Activated CD8-positive, alpha-beta memory T cell treated with anti-CD3 and anti-CD28 coated beads, Interleukin-2, amount 50 U/mL, for 48 hours (primary cell): ENCODE measurements at places on chromosomes 16 and 17.

- DNase-seq: no peak
Measured at GRCh38 chr16:80807906-80808305, 3.5 kb upstream of the CDYL2 start.

DNA sequence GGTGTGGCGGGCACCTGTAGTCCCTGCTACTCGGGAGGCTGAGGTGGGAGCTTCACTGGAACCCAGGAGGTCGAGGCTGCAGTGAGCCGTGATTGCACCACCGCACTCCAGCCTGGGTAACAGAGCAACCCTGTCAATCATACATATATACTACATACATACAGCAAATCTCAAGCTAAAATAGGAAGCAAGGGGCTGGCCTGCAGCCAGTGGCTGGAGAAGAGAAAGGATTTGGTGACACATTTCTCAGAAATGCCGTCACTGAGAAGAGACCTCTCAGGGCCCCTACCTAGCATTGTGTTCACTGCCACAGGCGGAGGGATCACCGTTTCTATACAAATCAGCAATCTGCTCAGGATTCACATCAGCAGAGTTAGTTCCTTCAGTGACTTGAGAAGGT, 16.9 kb downstream of the NARF start:
- DNase-seq: no peak

GRCh38 chr17:61134551-61135235, 264.9 kb upstream of the TBX2 start:
- DNase-seq: no peak

DNA sequence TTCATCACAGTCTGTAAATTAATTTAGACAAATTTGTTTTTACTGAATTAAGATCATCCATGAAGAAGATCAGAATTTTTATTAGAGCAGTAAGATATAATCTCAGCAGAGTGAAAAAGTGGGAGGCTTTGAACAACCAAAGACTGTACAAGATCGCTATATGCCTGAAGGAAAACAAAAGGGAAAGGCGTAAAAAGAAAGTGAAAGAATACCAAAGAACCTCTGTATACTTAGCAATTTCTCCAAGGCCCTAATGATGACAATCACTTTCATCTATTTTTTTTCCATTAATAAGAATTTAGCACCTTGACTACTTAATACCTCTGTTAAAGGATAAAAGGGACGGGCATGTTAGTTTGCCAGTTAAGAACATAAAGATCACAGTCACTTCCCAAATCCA, 38.6 kb upstream of the ABCA10 start:
- DNase-seq: no peak
